Cortex of kidney (tissue), 1 donor: ENCODE measurements at places on chromosomes 12 and 14.

- no peak for DNase-seq
These were observed 1.0 kb downstream of the IRF9 start for GRCh38 chr14:24162093-24162492.

GRCh38 chr14:22319526-22320361, 269.3 kb downstream of the DAD1 start:
- no peak for DNase-seq

DNA sequence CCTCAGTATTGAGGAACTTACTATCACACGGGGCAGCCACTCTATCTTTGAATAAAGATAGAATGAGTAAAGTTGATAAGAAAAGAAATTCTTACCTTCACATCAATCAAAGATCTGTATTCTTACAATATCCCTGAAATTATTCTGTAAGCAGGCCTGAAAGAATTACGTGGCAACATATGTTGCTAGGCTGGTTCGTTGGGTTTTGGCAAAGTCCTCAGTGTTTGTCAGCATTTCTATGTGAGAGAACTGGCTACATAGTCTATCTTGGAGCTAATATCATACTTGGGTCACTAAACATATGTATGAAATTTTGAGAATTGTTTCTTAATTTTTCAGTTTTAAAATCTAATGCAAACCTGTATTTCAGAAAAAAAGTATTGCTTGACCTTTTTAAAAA, 412.2 kb upstream of the GARIN6 start:
- DNase-seq = no peak

- no peak for DNase-seq
These were observed 249.9 kb downstream of the DPF3 start for GRCh38 chr14:72644038-72644437.

GRCh38 chr12:132496358-132496669, 6.4 kb downstream of the FBRSL1 start:
- DNase-seq = no peak

GRCh38 chr12:84842406-84843013, 70.1 kb downstream of the SLC6A15 start:
- DNase-seq = no peak

DNA sequence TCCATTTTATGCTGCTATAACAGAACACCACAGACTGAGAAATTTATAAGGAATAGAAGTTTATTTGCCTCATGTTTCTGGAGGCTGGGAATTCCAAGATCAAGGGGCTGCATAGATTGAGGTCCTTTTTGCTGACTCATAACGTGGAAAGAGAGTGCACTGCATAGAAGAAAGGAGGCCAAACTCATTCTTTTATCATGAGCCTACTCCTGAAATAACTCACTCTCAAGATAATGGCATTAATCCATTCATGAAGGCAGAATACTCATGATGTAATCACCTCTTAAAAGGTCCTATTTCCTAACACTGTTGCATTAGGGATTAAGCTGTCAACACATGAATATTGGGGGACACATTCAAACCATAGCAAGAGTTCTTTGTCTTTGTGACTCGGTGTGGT, 60.0 kb upstream of the FBXO33 start:
- no peak for DNase-seq

GRCh38 chr14:72715215-72715849, 178.6 kb downstream of the DPF3 start:
- DNase-seq = no peak

DNA sequence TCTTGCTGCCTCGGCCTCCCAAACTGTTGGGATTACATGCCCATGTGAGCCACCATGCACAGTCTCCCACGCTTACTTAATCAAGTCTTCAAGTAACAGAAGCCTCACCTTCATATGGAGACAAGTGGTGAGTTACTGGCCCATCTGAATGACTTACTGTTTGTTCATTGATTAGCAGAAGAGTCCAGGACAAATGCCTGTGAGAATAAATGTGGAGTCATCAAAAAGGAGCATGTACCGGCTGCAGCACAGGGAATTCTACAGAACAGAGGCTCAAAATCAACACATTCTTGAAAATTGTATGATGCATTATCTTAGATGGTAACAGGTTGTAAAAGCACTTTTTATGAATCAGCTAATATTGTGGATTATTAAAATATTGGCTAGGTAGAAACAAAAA, 72.5 kb upstream of the FERMT2 start:
- no peak for DNase-seq

DNA sequence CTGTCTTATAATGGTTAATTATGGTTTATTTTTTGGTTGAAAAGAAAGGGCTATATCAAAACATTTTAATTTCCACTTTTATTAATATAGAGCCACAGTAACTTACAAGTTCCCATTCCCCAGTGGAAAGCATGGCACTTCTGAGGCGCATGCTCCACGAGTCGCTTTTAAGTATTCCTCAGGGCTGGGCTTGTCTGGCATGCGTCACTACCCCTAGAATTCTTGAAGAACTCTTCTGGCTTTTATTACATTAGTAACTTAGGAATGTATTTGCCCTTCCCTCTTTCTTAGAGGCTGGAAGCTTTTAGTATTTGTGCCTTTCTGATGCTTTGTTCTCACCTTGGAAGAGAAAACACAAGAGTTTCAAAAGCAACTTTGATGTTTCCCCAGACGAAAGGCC, 81.1 kb downstream of the ESR2 start:
- no peak for DNase-seq

DNA sequence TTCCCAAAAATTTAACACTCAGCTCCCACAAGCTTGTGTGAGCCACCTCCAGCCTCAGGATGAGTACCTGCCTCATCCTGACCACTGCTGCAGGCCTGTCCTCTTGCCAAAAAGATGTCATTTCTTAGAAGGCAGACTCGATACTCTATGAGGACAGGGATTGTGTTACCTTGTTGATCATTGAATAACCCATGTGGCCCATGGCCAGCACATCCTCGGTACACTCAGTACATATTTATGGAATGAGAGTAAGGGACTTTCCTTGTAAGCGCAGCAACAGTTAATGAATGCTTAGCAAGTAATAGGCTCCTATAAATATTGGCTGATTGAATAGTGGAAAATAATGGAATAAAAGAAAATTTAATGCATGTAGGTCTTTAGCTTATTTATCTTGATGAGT, 15.3 kb upstream of the DGLUCY start:
- no peak for DNase-seq

- DNase-seq = no peak
These were observed 659 bp upstream of the FOXJ2 start for GRCh38 chr12:8031872-8032241.

DNA sequence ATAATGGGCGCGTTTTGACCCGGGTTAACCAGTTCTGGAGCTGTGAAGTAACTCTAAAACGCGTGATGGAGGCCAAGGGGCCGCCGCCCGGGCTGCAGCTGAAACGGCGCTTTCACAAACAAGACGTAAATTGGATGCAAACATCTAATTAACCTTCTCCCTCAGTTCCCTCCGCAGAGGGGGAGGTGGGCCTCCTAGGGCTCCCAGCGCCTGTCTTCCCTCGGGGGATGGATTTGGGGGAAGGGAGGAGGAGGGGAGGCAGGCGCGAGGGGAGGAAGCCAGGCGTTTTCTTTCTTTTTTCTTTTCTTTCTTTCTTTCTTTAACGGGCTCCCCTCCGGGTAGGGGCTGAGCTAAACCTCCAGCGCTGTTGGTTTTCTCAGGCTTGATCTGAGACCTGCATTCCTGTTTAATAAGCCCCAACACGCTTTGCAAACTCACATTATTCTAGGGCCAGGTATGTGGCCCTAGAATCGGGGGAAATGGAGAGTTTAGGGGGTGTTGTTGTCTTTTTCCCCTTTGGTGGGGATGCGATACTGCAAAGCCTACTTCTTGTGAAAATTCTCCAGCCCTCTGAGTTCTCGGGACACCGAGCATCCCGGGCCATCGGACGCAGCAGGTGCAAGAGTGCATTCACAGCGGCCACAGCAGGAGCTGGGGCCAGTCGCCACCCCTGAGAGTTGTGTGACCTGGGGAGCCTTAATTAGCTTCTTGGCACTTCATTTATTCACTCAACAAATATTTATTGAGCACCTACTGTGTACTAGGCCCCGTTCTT, 43.6 kb upstream of the LHX5 start:
- DNase-seq = no peak

GRCh38 chr12:106855221-106855758, 80.8 kb downstream of the RIC8B start:
- DNase-seq = no peak
